GM04504 (cell line): ENCODE measurements at places on chromosomes 1 and 21.

GRCh38 chr1:230281556-230281955, 144.6 kb downstream of the PGBD5 start:
- DNase-seq, result no peak

DNA sequence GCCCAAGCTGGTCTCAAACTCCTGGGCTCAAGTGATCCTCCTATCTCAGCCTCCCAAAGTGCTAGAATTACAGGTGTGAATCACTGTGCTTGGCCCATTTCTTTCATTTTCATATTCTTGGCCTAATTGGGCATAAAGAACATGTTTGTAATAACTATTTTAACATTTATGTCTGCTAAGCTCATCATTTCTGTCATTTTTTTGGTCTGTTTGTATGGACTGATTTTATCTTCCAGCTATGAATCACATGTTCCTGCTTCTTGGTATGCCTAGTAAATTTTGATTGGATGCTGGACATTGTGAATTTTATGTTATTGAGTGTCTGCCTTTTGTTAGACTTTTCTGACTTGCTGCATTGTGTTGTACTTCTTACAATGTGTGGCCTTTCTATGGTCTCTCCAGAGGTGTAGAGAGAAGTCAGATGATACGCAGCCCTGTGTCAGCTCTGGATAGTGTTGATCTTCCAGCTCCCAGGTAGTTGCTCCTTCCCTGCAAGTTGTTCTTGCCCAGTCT, 39.0 kb upstream of the PPM1J start:
- no peak for DNase-seq

- DNase-seq, result no peak
These were observed 52.1 kb upstream of the ZBTB40 start for GRCh38 chr1:22399421-22400091.

DNA sequence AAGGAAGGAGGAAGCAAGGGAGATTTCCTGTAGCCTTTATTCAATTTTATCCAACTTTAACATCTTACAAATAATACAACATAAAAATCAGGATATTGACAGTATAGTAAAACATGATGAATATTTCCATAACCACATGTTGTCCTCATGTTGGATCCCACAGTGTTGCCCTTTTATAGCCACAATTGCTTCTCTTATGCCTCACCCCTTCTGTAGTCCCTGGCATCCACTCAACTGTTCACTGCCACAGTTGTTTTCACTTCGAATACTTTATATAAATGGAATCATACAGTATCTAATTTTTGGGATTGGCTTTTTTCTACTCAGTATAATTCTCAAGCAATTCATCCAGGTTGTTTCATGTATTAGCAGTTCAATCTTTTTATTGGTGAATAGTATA, 44.8 kb downstream of the SRSF11 start:
- DNase-seq, result no peak

GRCh38 chr1:115199416-115200132, 110.3 kb upstream of the TSPAN2 start:
- DNase-seq, result no peak

DNA sequence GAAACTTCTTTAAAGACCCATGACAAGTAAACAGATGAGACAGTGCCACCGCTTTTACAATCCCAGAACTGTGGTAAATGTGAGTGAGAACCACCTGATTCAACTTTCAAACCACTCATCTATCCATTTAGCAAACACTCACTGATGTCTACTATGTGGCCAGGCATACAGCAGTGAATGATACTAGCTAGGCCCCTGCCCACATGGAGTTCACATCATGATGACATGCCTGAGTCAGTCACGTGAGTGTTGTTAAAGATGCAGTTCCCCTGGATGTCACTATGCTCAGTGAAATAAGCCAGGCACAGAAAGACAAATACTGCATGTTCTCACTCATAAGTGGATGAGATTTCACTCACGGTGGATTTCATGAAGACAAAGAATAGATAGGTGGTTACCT, 28.4 kb downstream of the STX6 start:
- DNase-seq, result no peak

- DNase-seq, result no peak
These were observed 23.7 kb upstream of the SLC45A1 start for GRCh38 chr1:8294170-8294697.

DNA sequence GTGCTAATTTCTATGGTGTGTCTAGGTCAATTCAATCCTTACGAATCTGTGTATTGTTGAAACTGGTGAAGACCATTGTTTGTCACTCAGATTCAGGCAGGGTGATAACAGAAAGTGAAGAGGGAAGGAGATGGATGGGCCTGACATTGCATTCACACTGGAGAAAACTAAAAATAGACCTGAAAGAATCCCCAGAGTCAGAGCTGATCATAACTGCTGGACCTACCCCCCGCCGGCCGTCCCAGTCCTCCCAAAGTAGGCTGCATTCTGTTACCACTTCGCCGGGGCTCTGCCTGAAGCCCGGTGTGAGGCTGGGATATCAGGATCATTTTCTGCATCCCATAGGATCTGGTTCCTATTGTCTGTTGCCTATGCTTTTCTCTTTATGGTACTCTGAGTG, 121.1 kb downstream of the NUF2 start:
- DNase-seq, result no peak
